ENCODE measurements at places on chromosomes 2 and 18.

DNA sequence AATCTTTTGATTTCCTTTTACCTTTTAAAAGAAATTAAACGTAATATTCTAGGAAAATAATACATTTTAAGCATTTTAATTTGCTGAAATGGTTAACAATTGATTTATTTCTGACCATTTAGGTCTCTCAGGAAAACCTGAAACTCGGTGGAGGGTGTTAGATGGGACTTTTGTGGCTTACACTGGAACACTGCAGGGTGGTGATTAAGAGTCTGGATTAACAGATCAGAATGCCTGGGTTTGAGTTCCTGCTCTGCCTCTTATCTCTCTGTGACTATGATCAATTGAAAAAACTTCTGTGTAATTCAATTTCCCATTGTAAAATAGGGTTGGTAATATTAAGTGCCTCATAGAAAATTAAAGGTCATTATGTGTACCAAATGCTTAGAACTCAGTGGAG, 168.7 kb downstream of the UBE2E3 start:
- DNase-seq: no peak

- no peak for DNase-seq
Observed at GRCh38 chr2:54543733-54544396, 87.7 kb downstream of the SPTBN1 start.

- DNase-seq: no peak
Observed at GRCh38 chr2:53403792-53404413, 363.7 kb upstream of the CHAC2 start.

DNA sequence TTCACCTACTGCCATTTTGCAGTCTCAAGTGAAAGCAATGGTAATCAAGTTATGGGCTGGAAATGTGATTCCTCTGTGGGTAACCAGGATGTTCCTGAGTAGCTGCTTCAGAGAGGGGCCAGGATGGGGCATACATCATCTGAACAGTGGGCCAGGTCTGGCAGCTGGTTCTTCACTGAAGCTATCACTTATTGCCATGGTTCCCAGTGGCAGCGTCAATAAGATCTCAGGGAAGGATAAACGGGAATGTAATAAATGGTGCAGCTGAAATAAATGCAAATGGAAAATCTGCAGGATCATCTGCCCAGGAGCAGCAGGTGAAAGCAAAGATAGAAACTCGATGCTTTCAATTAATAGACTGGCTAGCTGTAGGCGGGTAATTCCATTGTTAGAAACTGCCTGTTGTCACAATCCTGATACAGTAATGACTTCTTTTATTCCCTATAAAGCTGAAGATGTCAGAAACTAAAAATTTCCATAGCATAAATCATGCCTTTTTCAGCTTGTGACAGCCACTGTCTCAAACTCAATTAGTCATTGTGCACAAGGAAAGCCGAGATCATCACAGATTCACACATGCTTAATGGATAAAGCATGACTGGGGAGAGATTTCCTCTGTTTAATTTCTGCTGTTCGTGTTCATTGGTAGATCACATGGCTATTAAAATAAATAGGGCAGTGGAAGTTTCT, 56.2 kb upstream of the CCDC85A start:
- DNase-seq: no peak

GRCh38 chr2:190959911-190960788, 53.8 kb downstream of the STAT1 start:
- no peak for DNase-seq

DNA sequence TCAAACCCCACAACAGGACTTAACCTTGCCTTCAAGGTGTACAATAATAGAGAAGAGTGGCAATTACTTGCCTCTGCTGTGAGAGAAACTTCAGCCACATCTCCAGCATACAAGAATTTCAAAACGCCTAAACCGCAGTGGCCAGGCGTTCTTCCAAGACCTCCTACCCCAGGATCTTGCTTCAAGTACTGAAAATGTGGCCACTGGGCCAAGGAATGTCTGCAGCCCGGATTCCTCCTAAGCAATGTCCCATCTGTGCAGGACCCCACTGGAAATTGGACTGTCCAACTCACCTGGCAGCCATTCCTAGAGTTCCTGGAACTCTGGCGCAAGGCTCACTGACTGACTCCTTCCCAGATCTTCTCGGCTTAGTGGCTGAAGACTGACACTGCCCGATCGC, 2.8 kb upstream of the CYB5A start:
- DNase-seq: no peak
